CD4-positive, alpha-beta T cell treated with Interleukin-2 at 100 ng/mL for 4 hours (primary cell): ENCODE measurements at places on chromosomes 11 and 22.

DNA sequence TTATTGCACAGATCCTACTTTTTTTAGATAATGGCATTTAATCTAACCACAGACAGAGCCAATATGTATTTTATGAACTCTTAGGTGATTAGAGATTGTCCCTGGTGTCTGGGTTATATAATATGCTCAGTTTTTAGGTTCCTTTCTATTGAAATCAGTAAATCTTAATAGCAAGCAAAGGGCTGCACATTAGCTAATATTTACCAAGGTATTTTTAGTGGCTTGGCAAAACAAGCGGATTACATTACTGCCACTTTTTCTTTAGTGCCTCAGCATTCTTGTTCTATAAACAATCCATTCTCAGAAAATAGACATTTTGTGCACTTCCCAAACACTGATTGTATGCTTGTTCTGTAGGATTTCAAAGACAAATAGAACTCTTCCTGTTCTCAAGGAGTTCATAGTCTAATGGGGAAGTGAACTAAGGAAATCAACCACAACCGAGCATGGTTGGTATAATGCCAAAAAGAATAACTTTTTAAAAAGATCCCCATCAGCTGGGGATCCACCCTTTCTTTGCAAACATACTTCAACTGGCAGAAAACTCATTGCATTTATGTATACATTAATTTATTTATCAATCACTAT lies 23.8 kb downstream of the KCNJ1 start:
- no peak for DNase-seq

- DNase-seq = peak; percentile 11
These were observed 681 bp upstream of the ARHGEF12 start for GRCh38 chr11:120335556-120335907.

GRCh38 chr11:113663567-113663966 lies 42.5 kb downstream of the TMPRSS5 start:
- no peak for DNase-seq

- DNase-seq = no peak
These were observed 43.2 kb upstream of the TP53AIP1 start for GRCh38 chr11:128985880-128986279.

GRCh38 chr11:68923614-68924013 lies 19.9 kb downstream of the IGHMBP2 start:
- DNase-seq = no peak

- DNase-seq = no peak
These were observed 93.9 kb downstream of the YAP1 start for GRCh38 chr11:102204174-102204573.

- DNase-seq = no peak
These were observed 4.5 kb downstream of the MAPK8IP2 start for GRCh38 chr22:50605002-50605612.

DNA sequence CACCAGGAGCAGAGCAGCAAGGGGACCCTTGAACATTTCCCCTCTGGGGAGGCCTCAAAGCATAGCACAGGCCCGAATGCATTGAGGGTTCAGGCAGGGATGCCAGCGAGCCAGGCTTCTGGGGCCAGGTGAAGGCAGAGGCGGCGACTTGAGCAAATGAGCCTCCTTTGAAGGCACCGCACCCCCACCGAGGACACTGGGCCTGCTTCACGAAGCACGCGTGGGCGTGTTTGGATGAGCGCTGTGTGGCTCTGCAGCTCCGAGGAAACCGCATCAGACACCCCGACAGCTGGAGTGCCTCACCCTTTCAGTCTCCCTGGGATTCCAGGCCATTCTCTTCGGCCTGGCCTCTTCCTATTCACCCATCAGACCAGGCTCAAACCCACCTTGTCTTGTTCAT lies 301.8 kb downstream of the NTM start:
- DNase-seq = no peak

DNA sequence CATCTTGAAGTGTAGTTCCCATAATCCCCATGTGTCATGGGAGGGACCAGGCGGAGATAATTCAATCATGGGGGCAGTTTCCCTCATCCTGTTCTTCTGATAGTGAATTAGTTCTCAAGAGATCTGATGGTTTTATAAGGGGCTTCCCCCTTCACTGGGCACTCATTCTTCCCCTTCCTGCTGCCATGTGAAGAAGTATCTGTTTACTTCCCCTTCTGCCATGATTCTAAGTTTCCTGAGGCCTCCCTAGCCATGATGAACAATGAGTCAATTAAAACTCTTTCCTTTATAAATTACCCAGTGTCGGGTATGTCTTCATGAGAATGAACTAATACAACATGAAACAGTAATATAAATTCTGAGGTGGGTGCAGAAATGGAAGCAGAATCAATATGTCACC lies 12.1 kb upstream of the SPTBN2 start:
- DNase-seq = no peak

DNA sequence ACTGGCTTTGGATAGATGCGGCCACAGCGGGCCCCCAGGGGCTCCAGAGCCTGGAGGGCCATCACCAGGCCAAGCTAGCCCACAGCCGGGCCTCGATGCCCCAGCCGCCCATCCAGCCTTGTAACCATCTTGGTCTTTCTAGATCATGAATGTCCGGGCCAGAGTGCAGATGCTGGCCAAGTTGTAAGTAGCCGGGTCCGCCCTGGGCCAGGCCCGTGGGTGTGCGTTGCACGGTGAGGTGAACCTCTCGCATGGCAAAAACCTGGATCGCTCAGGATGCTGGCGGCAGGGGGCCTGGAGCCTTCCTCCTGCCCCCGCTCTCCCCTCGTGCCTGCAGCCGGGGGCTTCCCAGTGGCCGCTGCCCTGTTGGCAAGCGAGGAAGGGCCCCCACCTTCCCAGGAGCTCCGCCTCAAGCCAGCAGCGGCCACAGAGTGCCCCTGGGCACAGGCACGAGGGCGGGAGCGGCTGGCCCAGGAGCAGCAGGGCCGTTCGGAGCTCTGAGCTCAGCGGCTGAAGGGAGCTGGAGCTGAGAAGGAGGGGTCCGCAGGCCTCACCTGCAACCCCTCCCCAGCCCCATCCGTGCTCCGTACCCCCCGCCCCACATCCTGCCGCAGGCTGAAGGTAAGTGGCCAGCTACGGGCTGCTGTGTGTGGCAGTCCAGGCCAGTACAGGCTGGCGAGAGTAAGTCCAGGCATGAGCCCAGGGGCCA lies 10.9 kb upstream of the MRPL23 start:
- DNase-seq = no peak

- no peak for DNase-seq
These were observed 3.0 kb downstream of the RPS25 start for GRCh38 chr11:119015054-119015611.

- no peak for DNase-seq
These were observed 5.3 kb downstream of the HARBI1 start for GRCh38 chr11:46611526-46612304.

DNA sequence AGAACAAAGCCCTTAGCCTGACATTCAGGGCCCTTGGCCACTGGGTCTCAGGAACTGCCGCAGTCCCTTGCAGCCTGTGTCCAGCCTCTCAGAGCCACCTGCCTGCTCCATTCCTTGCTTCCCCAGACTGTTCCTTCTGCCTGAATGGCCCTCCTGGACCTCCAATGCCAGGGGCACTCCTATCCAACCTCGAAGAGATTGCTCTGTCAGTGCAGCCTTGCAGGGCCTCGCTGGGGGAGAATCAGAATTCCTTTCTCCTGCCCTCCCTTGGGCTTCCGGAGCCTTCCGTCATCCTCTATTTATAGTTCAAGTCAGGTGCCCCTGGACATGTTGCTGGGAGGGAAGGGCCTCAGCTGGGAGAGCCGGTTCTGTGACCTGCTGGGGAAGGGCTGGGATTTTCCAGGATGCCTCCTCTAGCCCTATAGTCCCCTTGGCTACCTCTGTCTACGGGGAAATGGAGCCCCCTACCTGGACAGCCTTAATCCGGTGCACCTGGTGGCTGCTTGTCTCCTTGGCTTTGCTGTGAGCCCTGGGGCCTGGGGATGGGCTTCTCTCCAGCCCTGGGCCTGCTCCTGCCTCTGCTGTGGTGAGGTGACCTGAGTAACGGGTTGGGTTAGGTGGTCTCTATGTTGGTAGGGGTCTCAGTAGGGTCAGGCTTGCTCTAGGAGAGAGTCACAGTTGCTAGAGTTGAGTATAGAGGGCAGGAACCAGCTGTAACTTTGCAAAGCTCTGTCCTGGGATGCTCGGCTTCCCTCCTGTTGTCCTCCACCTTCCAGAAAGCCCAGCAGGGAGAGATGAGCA lies 45.9 kb upstream of the SYT7 start:
- DNase-seq = no peak

- no peak for DNase-seq
These were observed 15.0 kb upstream of the SLC39A13 start for GRCh38 chr11:47393163-47394049.

DNA sequence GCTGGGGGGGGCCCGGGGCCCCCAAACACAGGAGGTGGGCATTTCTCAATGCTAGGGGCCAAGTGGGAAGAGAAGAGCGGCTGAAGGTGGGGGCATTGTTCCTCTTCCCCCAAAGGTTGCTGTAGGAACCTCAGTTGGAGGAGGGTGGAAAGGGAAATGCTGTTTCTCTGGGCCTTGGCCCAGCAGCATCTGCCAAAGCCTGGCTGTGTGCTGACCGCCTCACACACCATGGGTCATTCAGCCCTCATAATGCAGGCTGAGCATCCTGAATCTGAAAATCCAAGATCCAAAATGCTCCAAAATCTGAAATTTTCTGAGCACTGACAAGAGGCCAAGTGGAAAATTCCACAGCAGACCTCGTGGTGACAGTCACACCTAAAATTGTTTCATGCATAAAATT lies 49.0 kb upstream of the BID start:
- DNase-seq = no peak

DNA sequence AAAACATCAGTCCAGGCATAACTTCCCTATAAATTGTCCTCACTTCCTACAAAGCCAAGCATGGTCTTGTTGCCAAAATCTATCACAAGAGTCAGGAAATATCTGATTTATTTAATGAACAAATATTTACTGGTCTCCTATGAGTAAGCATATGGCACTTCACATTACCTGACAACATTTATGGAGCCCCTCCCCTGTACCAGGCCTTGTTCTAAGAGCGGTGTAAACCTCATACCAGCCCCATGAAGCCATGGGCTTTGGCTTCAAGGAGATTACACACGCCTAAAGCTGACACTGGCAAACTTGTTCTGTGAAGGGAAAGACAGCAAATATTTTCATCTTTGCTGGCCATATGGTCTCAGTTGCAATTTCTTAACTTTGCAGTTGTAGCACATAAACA lies 43.0 kb upstream of the EIF3D start:
- DNase-seq = no peak

DNA sequence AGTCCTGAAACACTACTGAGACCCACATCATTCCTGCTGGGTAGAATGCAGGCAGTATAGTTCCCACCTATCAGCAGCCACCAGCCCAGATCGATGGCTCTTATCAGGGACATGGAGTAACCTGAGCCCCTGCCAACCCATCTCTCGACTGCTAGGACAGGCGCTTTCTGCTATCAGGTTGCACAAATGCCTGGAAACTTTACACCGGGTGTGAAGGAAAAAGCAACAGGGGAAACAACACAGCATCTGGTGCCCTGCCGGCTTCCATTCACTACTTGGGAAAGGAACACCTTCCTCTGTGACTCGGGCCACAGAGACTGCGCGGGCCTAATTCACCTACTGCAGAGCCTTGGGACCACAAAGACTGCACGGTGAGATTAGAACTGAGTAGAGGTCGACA lies 18.5 kb downstream of the RBFOX2 start:
- no peak for DNase-seq

DNA sequence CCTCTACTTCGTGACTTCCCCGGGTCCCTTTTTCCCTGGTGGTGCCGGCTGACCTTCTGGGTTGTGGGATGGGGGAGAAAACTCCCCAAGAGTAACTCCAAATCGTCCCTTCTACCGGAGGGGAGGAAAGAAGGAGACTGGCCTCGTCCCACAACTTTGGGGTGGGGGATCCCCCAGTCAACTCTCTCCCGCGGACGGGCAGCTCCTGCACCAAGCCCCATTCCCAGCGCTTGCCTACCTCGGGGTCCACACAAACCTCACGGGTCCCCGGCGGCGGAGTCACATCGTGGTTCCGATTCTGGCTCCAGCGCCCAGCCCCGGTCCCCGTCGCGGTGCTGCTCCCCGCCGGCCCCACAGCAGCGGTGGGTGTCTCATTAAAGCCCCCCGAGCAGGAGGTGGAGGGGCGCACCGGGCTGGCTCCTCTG lies 317 bp downstream of the BDNF start:
- DNase-seq = no peak

DNA sequence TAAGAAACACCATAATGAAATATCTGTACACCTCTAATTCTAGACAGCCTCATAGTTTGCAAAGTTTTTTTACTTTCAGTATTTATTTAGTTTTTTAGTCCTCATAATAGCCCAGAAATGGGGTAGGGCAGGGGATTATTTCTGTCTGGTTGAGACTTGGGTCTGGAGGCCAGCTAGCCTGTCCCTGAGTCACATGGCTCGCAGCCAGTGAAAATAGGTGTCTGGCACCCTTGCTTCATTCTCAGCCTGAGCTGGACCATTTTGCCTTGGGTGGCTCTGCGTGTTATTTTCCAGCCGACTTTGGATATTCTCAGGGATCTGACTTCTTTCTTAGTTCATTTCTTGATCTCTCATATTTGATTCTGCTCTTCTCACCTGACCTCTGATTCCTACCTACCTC lies 123.9 kb upstream of the NARS2 start:
- no peak for DNase-seq

DNA sequence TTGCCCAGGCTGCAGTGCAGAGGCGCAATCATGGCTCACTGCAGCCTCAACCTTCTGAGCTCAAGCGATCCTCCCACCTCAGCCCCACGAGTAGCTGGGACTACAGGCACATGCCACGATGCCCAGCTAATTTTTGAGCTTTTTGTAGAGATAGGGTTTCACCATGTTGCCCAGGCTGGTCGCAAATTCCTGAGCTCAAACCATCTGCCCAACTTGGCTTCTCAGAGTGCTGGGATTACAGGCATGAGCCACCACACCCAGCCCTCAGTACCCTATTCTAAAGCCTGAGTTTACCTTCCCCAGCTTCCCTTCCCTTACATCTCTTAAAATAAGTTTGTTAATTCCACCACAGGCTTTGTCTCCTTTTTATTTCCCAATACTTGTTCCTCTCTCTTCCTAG lies 59.1 kb downstream of the AMBRA1 start:
- no peak for DNase-seq

- DNase-seq = peak; percentile 65
These were observed 8.2 kb upstream of the TBC1D22A start for GRCh38 chr22:46754110-46754799.

GRCh38 chr22:35312198-35313059 lies 12.7 kb downstream of the TOM1 start:
- DNase-seq = no peak

DNA sequence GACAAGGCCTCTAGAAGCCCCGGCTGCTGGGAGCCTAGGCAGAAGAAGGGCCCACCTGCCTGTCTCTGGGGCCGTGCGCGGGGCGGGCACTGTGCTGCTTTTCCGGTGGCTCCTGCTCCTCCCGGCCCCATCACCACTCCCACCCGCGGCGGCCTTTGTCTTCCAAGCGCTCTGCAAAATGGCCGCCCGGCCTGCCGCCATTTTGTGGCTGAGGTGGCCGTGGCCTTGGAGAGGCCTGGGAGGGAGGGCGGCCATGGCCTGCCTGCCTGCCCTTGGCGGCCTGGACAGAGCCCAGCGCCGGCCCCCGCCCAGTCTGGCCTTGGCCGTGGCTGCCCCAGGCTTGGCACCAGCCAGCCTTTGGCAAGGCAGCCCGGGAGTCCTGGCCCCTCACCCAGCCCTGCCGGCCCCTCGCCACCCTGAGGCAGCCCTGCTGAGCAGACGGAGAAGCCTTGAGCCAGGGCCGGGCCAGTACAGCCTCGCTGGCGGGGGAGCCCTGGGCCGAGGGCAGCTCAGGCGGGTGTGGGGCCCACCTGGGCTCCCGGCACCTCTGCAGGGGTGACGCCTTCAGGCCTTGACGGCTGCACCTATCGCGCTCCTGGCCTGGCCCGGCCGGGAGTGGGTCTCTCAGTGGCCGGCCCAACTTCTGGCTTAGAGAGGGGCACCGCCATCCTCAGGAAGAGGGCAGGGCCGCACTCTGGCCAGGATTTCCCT lies 46.0 kb upstream of the PPARA start:
- no peak for DNase-seq
